ENCODE measurements at places on chromosomes 13 and 19.

DNA sequence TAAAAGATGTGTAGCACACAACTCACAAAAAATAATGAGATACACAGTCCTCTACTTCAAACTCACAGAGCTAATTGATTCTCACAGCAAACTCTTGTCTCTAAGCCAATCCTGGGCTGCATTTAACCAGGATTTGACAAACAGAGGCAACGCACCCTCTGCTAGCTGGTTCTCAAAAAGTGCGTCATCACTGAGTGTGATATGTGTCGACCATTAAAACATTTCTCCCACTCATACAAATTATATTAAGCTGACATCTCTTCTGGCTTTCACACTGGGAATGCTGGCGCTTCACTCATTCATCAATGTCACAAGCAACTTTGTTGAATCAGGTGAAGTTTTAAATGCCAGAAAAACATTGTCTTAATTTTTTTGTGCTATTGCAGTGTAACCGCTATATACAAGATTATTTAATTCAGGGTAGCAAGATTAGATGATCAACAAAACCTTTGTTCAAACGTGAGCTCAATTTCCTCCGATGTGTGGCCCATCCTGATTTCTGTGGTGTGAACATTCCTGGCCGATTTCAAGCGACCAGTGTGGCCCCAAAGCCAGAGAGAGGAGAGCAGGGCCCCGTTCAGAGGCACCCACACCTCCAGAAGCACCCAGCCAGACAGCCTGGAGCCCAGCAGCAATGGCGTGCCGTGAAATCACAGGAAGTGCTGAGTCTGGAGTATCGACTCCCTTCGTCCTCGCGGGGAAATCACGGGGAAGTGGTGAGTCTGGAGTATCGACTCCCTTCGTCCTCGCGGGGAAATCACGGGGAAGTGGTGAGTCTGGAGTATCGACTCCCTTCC, 49.4 kb downstream of the RASA3 start:
- no peak for DNase-seq

GRCh38 chr13:60230593-60230992, 66.9 kb upstream of the DIAPH3 start:
- no peak for DNase-seq

DNA sequence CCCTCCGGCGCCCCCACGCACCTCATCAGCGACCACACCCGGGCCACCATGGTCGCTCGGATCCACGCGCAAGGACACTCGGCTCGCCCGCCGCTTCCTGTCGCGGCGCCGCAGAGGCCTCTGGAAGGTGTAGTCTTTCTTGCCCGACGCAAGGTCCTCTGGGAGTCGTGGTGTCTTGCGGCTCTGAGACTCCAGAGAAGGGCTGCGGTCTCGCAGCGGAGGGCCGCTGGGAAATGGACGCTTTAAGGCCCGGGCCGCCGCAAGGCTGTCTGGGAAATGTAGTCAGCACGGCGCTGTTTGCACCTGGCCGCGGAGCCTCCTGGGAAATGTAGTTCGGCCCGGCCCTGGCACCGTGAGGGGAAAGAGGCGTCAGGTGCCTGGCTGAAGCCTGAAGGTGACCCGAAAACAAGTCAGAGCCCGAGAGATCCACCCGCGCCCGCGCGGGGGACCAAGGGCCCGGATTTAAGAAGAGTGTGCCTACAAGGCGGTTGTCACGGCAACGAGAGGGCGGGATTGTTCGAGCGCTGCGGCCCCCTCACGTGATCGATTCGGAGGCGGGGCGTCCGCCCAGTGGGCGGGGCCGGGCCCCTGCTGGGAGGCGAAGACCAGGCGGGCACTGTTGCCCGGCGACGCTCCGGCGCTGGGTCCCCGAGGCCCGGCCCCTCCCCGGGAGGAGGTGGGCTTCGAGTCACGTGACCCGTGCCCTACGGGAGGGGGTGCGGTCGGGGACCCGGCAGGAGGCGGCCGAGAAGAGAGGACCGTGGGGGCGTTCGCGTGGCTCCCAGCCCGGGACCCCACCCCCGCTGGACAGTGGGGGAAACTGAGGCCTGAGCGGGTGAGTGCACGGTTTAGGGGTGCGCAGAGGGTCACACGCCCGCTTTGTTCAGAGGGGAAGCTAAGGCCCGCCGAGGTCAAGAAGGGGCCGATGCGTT, at the start of the genes HSD11B1L and MICOS13:
HSD11B1L (plus strand) TSS at position 591 of the 932 bp plus-strand sequence. CDS start 3,806 bp downstream, outside the sequence.
MICOS13 (minus strand) TSS at position 80 of the 932 bp plus-strand sequence; CDS start at position 50, 30 bp downstream.
- DNase-seq = peak; percentile 95

- DNase-seq = no peak
Measured at GRCh38 chr19:38838208-38838985, 6.8 kb upstream of the ECH1 start.

- no peak for DNase-seq
Measured at GRCh38 chr13:58542530-58542929, 911.0 kb downstream of the PCDH17 start.

DNA sequence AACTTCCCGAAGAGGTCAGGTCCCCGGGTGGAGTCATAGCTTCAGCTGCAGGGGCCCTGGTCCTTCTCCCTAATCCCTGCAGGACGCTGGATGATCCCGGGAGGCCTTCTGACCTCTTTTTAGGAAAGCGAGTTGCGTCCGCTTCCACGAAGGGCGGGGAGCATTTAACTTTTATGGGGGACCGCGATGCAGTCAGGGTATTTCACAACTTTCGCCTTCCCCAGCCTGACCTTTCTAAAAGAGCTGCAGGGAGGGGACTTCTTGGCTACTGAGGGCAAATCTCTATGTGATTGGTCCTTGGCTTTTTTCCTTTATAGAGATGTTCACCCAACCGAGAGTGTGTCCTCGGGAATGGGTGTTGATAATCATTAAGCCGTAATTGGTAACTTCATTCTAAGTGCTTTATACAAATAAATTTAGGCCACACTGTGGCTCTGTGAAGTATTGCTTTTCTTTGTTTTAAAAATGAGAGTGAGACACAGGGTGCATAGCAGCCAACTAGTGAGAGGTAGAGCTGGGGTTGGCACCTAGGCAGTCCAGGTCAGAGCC, 778 bp downstream of the ZNF230 start:
- DNase-seq = peak; percentile 25

DNA sequence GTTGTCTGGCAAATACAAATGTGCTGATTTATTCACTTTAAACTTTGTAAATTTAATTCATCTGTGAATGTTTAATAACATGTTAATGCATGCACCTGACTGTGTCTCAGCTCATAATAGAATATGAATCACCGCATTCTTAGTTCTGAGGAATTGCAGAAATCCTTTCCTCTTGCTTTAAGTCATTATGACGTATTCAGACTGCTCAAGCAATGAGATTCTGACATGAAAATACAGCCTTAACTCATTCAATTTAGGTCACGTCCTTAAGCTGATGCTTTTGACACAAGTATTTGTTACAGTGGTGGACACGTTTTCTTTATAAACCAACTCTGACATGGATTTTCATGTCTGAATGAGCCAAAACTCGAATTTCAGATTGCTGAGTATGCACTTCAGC, 541.0 kb upstream of the KLF12 start:
- no peak for DNase-seq

DNA sequence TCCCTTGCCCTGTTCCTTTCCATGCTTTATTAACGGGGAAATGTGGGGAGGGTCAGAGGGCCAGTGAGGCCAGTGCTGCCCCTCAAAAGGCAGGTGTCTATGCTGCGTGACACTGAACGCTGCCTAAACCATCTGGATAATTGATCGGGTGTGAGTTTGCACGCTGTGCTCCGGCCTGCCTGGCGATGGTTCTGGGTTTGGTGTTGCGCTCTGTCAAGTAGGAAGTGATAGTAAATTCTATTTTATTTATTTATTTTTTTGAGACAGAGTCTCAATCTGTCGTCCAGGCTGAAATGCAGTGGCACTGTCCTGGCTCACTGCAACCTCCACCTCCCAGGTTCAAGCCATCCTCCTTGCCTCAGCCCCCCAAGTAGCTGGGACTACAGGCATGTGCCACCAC, 86.5 kb downstream of the ATP11A start:
- DNase-seq = no peak

DNA sequence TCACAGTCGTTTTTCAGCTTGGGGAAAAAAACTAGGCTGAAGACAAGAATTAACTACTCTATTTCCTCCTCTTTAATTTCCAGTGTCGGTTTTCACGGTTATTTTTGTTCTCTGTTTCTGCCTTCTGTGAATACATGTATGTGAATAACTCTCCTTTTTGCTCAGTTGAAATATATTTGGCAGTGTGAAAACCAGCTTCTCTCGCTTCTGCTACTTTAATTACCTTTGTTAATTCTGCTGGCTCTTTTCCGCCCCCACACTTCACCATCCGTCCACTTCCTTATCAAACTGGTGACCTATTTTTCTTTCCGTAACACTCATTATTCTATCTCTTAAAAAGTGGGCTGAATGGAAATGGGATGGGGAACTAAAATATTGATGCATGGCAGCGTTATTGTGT, 126.4 kb downstream of the POU4F1 start:
- DNase-seq = no peak

GRCh38 chr13:98707281-98707999, 45.0 kb downstream of the SLC15A1 start:
- DNase-seq = no peak

DNA sequence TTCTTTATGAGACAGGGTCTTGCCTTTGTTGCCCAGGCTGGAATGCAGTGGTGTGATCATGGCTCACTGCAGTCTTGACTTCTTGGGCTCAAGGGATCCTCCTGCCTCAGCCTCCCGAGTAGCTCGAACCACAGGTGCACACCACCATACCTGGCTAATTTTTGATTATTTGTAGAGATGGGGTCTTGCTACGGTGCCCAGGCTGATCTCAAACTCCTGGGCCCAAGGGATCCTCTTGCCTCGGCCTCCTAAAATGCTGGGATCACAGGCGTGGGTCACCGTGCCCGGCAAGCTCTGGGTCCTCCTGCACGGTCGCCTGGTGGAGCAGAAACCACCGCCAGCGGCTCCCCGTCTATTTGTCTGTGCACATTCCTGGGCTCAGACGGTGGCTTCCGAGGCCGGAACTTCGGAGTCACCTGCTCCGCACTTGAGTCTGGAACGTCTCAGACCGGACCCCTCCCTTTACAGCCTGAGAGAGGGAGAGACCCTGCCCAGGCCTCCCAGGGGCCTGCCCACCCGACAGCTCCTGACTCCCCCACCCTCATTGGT, 22.2 kb downstream of the EFNA2 start:
- DNase-seq = no peak

- DNase-seq = no peak
Measured at GRCh38 chr13:21219036-21219381, 42.6 kb downstream of the MRPL57 start.

GRCh38 chr19:17282488-17283125, 906 bp downstream of the ANKLE1 start:
- peak; percentile 78 for DNase-seq

GRCh38 chr19:55857149-55857548, 20.8 kb downstream of the NLRP4 start:
- DNase-seq = no peak

GRCh38 chr13:106989876-106990275, 421.9 kb upstream of the ARGLU1 start:
- no peak for DNase-seq

DNA sequence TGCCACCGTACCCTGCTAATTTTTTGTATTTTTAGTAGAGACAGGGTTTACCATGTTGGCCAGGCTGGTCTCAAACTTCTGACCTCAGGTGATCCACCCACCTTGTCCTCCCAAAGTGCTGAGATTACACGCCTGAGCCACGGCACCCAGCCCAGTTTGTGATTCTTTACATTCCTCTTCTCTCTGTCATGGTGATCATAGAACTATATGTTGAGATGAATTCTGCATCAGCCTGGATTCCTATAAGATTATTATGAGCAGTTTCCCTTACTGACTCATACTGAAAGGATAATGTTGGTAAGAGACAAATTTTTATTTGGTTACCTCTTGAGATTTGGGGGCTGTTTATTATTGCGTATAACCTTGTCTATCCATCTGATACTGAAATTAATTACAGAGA, 121.5 kb upstream of the CSNK1A1L start:
- no peak for DNase-seq

DNA sequence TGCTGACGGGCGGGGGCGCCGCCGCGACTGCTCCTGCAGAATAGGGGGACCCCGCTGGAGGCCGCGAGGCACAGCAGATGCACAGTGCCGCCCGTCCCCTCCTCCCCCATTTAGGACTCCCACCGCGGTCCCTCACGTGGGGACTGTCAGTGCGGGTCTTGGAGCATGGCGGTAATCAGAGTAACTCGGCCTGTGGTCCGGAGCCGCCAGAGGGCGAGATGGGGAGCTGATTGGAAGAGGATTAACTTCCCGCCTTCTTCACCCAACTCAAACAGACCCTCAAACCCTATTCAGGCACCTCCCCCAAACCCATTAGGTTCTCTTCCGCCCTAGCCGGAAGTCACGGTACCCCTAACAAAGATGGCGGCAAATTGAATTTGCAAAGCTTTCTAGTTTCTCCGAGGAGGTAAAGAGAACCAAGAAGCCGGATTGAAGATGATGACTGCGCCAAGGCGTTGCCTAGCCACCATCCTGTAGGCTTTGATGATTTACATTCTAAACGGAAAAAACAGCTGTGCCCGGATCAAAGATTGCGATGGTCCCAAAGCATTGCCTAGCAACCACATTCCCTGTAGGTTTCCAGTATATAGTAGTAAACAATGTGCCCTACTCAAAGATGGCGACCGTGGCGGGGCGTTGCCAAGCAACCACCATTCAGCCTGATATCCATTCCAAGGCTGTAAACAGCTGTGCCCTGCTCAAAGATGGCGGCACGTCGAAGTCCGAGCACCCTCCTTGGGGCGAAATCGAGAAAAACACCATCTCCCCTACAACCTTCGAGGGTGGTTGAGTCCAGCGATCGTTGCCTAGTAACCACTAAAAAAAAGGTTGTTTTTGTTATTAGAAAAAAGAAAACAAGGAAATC, at the start of gene FUZ:
FUZ (minus strand) TSS at position 296 of the 865 bp plus-strand sequence; CDS start at position 110, 186 bp downstream.
- peak; percentile 93 for DNase-seq

DNA sequence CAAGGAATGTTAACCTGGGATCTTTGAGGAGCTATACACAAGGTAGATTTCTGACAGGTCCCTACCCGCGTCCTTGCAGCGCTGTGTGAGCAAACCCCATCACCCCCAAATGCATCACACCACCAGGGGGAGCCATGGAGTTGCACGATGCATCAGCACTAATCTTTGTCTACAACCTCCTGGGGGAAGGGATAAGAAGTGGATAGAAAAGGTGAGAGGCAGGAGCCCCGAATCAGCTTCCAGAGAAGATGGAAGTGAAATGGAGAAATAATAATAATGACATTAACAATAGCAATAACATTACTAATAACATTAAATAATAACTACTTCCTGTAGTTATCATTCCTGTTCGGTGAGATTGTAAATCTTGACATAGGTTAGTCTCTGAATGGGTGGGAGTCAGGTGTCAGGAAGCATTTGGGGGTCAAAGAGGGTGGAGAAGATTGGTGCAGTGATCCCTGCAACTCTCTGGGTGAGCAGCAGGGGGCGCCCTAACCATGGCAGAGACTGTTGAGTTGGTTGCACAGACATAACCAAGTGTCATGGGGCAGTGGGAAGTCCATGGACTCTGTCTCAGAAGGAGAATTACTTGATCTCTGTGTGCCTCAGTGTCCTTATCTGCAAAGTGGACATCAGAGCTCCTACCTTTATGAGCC, 16.5 kb downstream of the SIGLEC7 start:
- DNase-seq = peak; percentile 50

GRCh38 chr13:26051231-26051656, 572 bp downstream of the SHISA2 start:
- peak; percentile 33 for DNase-seq

All from urothelium cell line (cell line).